Left cardiac atrium (tissue), 4 donors: ENCODE measurements at places on chromosomes 4 and X. TPM values are rescaled to one million over a fixed set of nuclear protein-coding genes. Genes with fewer than 3 reads are reported as not detected.

DNA sequence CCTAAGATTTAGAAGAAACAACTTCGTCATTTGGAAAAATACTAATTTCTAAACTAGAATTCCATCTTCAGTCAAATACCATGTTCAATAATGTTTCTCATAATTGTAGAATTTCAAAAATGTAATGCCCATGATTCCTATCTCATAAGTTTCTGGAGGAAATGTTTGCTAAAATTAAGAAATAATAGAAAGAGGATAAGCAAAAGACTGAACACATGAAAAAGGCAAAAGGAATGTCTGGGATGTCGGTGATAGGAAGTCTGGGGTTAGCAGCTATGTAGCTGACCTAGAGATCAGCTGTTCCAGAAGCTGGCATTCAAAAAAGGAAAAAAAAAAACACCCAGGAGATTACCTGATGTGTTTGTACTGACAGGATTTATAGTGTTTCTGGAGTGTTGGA is 18.9 kb upstream of the PCDH10 start:
- no peak for DNase-seq

Gene IL1RAPL1
- total RNA-seq = 1.7 TPM

Gene STOX2
- total RNA-seq = 9.1 TPM

Gene ODAPH
- total RNA-seq = not detected
